ENCODE measurements at places on chromosomes 5 and 9.

DNA sequence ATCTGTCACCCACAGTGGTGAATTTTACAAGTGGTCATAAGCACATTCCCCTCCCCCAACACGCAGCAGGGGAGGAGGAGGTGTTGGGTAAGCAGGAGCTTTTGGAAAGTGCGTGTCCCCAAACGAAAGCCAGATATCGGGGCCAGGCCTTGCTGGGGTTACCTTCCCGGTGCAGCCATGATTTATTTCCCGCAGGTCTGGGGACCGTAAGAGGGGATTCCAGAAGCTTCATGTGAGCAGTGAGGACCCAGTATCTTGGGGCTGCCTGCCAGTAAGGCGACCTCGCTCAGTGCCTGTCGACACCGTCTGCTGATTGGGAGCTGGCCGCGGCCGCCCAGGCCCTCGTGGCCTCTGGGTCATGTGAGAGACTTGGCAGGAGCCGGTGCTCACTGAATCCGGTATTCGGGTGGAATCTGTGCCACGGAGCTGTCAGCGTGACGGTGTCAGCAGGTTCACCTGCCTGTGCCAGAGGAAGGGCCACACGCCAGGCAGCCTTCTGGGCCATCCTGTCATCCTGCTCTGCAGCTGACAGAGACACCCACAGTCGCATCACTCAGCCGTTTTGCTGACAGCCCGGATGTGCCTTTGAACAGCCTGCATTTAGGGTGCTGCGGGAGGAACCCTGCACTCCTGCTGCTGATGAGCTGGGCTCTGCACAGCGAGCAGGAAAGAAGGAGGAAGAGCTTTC, 37.3 kb downstream of the SEC61B start:
- DNase-seq, result peak; percentile 59

GRCh38 chr5:67310740-67311139, 114.1 kb upstream of the CD180 start:
- DNase-seq, result no peak

- no peak for DNase-seq
Observed at GRCh38 chr5:147985608-147986007, 78.2 kb upstream of the SPINK5 start.

GRCh38 chr9:74777136-74777879, 110.4 kb downstream of the TRPM6 start:
- peak; percentile 58 for DNase-seq

DNA sequence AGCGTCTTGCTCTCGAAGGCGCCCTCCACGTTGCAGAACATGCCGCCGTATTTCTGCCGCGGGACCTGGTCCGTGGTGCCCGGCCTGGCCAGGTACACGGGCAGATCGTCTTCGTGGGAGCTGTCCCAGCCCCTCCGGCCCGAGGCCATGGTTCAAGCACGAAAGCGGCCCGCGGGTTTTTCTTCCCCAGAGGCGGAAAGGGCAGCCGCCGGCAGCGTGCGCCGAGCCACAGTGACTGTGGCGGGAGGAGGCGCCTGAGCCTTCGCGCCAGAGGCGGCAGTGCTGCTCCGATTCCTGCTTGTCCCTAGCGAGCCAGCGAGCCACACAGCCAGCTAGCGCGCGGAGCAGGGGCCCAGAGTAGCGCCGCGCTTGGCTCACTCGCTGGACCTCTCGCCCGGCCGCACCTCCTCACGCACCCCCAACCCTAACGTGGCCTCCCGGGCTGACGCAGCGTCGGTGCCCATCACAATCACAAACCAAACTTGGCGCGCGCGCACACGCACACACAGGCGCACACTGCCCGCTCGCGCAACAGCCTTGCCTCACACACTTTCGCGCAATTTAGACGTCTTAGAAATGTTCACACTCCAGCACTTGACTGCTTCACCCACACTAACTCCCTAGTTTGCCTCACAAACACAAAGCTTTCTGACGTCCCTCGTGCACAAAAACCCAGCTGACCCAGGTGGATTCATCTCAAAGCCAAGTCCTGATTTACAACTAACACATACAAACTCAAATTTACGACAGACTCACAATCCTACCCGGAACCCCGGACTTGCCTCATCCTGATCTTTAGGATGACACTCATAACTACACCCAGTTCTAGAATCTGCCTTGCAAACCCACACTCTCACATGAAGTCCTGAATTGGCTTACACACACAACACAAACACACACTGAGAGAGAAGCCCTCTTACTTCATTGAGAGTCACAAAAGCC, at the start of gene DPYSL3:
TSS of gene DPYSL3 (minus strand) at position 359 of the 942 bp plus-strand sequence. CDS start at position 149, 210 bp downstream.
- peak; percentile 37 for DNase-seq

- no peak for DNase-seq
Observed at GRCh38 chr9:98801561-98801960, 5.2 kb upstream of the ANKS6 start.

- DNase-seq, result no peak
Observed at GRCh38 chr9:105243015-105243686, 1.3 kb upstream of the SLC44A1 start.

DNA sequence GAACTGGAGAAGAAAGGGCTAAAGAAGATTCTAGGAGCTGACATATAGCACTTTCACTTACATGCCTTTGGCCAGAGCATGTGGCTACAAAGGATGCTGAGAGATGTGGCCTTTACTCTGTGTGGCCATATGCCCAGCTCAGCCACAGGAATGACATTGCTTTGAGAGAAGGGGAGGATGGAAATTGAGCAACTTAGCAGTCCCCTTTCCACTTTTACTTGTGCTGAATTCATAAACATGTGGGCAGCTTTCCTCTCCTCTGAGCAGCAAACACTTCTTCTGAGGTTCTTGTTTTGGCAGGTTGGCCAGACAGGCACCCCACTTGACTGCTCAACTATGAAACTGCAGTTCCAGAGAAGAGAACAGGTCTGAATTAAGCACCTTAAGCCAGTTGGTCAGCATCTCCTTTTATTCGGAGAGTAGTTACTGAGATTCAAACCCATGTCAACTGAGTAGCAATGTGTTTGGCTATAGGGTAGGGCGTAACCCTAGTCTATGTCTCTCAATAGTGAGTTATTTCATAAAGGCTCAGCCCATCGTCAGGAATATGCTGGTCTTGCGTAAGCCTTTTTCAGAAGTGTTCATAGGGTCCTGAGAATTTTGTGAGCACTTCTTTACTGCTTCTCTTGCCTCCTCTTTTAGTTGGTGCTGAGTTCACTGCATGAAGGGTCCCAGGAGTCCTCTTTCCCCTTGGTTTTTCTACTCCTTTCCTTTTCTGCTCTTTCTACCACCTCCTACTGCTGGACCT, 134.5 kb downstream of the PALM2AKAP2 start:
- DNase-seq, result no peak

Measured in activated naive CD8-positive, alpha-beta T cell treated with anti-CD3 and anti-CD28 coated beads, Interleukin-2, amount 10 ng/mL, durations not matched to agents 7 days and 5 days (primary cell).